ENCODE measurements at places on chromosomes 3 and 15.

DNA sequence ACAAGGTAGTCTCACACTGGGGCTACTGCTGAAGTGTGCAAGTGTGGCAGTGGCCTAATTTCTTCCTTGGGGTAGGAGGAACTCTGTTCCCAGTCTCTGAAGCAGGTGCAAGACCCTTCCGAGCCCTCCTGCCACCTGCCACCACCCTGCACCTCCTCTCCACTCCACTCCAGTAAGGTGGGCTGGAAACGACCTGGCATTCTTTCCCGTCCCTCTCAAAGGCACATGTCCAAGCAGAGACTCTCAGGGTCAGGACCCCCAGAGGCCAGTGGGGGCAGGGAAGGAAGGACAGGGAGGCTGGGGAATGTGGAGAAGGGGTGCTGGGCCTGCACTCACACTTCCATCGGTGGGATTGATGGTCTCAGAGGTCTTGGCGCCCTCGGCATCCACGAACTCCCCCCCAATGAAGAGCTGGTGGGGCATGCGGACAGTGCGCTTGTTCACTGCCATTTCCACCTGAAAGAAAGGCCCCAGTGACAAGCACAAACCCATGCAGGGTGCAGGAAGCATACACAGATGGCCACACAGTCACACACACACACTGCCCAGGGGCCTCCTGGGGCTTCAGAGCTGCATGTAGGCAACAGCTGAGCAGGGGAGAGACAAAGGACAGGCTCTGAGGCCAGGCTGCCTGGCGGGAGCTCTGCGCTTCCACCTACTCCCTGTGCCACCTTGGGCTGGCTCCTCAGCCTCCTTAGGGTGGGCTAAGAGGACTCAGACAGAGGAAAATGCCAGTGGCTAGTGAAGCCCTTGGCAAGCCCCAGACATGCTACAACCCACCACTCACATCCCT is 43.8 kb downstream of the ALDH1L1 start:
- DNase-seq: no peak

- no peak for DNase-seq
These were observed 55.3 kb downstream of the FAM43A start for GRCh38 chr3:194740859-194741491.

- no peak for DNase-seq
These were observed 22.6 kb downstream of the VGLL4 start for GRCh38 chr3:11621077-11621476.

DNA sequence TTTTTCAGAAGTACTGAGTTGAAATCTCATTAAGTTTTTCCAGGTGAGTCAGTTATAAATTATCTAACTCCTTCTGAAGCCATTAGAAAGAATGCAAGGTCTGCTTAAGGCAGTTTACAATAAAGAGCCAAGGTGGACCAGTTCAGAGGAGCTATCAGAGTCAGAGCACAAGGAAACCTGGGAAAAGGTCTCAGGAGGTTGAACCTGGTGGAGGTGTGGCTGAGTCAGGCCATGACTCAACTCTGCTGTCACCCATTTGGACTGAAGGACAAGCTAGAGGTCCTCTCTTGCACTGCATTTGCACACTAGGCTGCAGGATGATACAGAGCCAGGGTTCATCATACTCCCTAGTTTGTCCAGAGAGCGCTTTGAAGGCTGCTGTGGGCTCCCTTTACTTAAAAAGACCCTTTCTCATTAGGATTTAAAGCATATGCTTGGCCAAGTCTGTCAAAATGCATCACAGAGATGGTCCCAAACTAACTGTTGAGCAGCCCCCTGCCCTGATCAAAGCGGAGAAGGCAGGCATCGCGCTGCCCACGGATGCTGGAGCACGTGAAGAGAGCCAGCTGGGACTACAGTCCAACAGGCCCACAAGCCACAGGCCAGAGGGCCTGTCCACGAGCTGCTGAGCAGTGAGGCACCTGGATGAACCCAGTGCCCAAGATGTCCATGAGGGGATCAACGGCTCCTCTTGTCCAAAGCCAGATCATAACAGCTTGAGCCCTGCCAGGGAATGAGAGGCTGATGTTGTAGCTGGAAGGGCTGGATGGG is 26.0 kb upstream of the MRPS22 start:
- no peak for DNase-seq

- DNase-seq: no peak
These were observed 638.0 kb downstream of the OTOL1 start for GRCh38 chr3:162134571-162134970.

DNA sequence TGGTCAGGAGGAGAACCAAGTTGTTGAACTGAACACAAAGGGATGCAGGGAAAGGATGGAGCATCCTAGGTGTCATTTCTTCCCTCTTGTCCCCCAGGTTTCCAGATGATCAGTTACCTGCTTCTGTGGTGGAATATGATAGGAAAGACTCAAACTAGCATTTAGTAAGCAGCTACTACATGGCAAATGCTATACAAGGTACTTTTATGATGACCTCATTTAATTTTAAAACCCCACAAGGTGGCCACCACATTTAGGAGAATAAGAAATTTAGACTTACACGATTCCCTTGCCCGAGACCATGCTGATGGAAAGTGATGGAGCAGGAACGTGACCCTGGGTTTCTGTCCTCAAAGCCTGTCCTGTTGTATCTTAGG is 40.9 kb downstream of the CCR4 start:
- DNase-seq: no peak

DNA sequence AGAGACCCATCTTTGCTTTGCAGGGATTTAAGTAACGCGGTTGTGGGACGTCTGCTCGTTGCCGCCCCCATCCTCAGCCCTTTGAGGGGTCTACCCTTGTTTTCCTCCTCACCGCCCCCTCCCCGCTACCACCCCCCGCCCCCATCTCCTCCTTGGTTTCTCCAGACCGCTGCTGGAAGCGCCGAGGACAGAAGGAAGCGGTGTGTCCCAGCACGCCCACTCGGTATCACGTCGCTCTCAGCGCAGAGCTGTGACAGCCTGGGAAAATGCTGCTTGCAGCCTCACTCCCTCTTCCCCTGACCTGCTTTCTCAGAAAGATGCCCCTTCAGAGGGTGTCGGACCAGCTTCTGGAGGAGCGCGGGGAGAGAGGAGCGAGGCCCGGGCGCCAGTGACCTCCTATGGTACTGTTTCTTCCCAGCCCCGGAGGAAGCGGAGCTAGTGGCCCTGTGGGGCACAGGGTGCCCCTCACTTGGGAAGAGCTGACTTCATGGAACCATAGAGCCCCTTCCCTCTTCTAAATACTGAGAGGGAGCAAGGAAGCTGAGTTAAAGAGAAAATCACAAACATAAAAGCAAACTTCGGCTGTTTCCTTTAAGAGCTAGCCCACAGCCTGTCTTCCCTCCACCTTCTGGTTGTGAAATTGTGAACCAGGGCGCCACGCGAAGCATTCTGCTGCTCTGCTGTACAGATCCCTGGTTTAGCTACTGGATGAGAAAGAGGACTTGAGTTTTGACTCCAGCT is 698 bp downstream of the IL1RAP start:
- no peak for DNase-seq
